ENCODE measurements at places on chromosomes 5 and 9.

DNA sequence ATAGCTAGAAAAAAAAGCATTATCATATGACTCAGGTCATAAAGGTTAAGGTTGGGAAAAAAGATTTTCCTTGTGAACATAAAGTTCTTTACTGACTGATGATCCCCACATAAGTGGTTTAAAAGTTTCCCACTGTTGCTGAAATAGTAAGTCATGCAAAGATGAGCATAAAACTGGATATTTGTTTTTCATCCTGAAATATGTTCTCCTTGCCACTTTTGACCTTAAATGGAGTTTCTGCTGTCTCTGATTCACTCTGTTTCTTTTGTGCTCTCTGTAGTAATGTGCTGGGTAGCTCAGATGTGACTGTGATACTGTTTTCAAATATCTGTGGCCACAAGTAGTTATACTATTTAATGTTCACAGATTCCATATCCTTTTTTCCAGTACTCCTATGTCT is 162.5 kb upstream of the GAS1 start:
- no peak for DNase-seq

- no peak for DNase-seq
Observed at GRCh38 chr5:99010294-99010693, 81.5 kb upstream of the CHD1 start.

DNA sequence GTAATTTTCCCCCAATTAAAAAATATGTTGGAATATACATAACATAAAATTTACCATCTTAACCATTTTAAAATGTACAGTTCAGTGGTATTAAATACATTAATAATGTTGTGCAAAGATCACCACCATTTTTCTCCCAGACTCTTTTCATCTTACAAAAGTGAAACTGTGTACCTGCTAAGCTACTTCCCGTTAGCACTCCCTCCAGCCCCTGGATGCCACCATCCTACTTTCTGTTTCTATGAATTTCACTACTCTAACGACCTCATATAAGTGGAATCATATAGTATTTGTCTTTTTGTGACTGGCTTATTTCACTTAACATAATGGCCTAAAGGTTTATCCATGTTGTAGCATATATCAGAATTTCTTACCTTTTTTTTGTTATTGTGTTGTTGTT is 112.9 kb downstream of the HSPA4 start:
- no peak for DNase-seq

DNA sequence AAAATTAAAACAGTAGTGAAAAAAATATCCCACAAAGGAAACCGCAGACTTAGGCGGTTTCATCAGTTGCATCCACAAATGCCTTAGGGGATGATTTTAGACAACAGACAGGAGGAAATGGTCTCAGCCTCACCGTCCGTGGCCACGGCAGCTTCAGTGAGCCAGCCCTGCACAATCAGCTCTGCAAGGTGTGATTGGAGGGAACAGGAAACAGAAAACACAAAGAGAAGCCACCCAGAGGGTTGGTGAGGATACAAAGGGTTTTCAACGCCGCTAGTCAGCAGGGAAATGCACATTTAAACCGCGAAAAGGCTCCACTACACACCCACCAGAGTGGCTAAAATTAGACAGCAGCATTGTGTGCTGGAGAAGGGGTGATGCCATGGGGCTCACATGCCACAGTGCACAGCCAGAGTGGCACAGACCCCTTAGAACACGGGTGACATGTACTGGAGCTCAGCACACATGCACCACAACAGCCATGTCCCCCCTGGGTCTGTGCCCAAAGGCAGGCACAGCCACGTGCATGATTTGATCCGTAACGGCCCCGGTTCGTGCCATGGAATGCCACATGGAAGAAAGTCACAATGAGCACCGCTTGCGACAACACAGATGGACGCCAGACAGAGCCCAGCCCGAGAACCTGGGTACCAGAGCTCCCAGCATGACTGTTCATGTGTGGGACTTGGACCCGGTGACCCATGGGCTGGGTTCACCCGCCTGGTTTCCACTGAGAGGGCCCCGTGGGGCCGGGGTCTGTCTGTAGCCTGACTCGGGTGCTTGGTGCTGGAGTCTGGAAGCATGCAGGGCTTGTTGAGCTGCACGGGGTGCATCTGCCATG is 18.3 kb upstream of the TERT start:
- no peak for DNase-seq
